ENCODE measurements at places on chromosomes 16 and 17.
A peak's percentile ranks its signal among the peaks of the same experiment; 100 is the strongest.

GRCh38 chr17:5592382-5592781 is 8.1 kb upstream of the NLRP1 start:
- peak; percentile 62 for DNase-seq

DNA sequence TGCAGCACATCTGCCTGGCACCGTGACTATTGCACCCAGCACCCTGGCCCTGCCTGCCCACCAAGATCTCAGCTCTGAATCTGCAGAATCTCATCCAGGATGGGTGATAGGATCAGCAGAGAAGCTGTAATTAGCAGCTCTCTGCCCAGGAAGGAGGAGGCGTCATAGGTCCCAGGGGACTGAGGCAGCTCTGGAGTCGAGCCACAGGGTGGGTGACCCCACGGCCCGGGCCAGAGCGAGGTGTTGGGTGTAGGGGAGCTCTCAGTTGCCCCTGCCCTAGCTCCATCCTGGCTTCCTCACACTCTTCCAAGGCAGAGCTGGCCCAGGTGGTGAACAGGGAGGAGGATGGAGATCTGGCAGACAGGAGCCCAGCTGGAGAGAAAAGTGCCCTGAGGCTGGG is 18.2 kb upstream of the FAM83G start:
- no peak for DNase-seq

- DNase-seq: peak; percentile 59
Observed at GRCh38 chr16:57999971-58000705, at the start of gene ZNF319. ZNF319 (minus strand) TSS chr16:58000672; CDS start chr16:57998265, 2,407 bp downstream.

DNA sequence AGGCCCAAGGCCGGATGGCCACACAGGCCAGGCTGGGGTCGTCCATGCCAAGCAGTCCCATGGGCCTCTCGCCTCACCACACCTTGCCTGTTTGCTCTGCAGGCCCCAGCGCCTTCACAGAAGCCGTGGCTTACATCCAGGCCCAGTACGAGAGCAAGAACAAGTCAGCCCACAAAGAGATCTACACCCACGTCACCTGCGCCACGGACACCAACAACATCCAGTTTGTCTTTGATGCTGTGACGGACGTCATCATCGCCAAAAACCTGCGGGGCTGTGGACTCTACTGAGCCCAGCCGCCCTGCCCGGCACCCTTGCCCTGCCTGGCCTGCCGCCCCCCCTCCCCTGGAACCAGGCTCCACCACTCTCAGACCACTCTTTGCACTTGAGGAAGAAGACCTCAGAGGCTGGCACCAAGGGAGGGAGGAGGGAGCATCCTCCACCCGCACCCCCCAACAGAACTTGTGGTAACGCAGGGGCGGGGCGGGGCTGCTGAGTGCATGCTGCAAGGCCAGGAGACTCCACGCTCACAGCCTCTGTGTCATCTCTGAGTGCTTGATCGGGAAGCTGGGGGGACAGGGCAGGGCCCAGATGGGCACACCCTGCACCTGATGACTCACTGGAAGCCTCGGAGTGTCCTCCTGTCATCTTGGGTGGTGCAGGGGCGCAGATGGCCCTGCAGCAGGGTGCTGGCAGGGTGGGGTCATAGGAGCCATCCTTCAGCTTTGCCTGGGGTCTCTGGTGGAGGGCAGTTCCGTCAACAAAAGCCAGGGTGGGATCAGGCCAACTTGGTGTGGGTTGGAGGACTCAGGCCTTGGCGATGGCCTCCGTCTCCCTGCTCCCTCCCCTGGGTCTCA is 81.5 kb downstream of the AMFR start:
- DNase-seq: no peak

- no peak for DNase-seq
Observed at GRCh38 chr17:61463316-61464129, 11.3 kb downstream of the TBX4 start.

- no peak for DNase-seq
Observed at GRCh38 chr16:81485824-81486539, 41.4 kb downstream of the CMIP start.

GRCh38 chr17:77426676-77427386 is 286.1 kb downstream of the SEC14L1 start:
- no peak for DNase-seq

- DNase-seq: no peak
Observed at GRCh38 chr17:80898716-80899115, 92.9 kb upstream of the CHMP6 start.

DNA sequence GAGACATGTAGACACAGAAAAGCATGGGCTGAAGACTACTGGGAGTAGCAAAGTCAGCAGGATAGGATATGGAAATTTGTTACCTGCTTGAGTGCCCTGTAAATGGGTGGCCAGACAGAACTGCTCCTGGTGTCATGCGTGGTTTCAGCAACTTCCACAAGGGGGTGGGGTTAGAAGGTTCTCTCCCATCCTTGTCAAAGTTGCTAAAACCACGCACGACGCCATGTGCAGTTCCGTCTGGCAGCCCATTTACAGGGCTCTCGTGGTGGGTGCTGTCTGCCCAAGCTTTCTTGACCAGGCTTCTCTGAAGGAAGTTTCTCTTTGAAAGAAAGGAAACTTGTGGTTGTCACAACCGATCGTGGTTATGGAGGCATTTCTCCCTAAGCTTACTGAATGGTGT is 6.9 kb upstream of the DBNDD1 start:
- no peak for DNase-seq

DNA sequence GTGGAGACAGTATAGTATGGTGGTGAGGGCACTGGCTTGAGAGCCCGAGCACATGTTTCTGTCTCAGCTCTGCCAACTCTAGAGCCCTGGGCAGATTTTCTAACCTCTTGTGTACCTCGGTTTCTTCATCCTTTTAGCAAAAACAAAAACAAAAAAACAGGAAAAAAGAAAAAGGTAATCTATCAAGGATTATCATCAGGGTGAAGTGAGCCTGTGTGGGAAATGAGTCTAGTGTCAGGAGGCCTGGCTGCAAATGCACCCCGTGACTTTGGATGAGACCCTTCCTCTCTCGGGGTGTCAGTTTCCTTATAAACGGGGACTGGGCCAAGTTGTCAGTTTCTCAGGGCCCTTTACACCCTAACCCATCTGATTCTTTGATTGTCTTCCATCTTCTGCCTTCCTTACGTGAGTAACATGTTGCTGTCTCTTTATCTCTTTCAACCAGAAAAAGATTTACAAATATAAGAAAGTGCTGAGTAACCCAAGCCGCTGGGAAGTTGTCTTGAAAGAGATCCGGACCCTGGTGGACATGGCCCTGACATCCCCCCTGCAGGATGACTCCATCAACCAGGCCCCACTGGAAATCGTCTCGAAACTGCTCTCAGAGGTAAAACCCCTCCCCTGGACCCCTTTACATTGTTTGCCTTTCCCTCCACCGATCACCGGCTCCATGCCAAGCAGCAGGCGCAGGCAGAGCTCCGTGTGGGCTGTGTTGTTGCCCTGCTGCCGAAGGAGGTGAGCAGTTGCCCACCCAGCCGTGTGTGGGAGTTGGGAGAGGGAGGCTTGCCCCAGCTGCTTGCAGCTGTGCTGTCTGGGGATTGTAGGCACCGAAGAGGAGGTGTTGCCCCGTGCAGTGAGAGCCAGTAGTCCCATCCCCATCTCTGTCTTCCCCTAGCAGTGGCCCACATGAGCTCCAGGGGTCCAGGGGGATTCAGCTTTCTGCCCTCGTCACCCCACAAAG is 127.1 kb upstream of the PLCG2 start:
- DNase-seq: no peak

DNA sequence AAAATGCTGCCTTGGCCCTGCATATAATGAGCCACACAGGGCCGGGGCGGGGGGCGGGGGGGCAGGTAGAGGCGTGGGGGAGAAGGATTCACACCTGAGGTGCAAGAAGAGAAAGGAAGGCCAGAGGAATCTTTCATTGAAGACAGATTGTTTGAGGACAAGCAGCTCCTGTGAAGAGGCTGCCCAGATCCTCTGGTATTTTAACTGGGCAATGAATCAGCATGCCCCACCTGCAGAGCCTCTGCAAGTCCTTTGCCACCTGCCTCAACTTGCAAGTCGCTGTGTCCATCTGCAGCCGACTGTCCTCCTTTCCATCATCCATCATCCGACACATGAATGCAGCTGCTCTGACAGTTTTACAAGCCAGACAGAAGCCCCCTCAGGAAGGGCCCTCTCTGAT is 1.2 kb upstream of the SOST start:
- no peak for DNase-seq

- DNase-seq: no peak
Observed at GRCh38 chr17:43515656-43516055, 30.5 kb downstream of the ETV4 start.

GRCh38 chr16:73771196-73772064 is 525.2 kb upstream of the PSMD7 start:
- DNase-seq: no peak
